H4 (cell line): ENCODE measurements at places on chromosomes 5 and 9. TPM values are rescaled to one million over a fixed set of nuclear protein-coding genes. Genes with fewer than 3 reads are reported as not detected.

DNA sequence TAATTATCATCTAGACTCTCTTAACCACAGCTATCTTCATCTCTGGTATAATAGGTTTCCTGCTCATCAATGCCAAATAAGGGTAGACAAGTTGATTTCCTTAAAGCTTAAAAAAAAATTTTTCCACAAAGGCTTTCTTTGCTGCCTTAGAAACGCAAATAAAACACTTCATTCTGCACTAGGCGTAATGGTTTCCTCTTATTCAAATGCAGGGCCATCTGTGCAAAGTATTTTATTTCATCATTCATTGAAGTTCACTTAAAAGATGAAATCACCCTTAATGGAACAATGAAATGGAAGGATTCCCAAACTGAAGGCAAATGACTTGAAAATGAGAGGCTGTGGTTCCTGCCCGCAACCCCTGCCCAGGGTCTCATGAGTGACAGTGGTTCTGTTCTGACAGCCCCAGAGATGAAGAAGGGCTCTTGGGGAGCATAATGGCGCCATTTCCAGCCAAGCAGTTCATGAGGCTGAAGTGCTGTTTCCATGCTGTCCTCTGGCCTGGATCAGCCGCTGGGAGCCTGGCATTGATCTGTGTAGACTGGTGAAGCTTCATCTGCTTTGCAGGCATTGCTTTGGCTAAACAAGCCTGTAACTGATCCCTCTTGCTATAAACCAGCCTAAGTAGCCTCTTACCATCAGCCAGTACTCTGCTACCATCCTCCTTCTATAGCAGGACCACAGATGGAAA, 276.9 kb upstream of the WWC1 start:
- no peak for DNase-seq

DNA sequence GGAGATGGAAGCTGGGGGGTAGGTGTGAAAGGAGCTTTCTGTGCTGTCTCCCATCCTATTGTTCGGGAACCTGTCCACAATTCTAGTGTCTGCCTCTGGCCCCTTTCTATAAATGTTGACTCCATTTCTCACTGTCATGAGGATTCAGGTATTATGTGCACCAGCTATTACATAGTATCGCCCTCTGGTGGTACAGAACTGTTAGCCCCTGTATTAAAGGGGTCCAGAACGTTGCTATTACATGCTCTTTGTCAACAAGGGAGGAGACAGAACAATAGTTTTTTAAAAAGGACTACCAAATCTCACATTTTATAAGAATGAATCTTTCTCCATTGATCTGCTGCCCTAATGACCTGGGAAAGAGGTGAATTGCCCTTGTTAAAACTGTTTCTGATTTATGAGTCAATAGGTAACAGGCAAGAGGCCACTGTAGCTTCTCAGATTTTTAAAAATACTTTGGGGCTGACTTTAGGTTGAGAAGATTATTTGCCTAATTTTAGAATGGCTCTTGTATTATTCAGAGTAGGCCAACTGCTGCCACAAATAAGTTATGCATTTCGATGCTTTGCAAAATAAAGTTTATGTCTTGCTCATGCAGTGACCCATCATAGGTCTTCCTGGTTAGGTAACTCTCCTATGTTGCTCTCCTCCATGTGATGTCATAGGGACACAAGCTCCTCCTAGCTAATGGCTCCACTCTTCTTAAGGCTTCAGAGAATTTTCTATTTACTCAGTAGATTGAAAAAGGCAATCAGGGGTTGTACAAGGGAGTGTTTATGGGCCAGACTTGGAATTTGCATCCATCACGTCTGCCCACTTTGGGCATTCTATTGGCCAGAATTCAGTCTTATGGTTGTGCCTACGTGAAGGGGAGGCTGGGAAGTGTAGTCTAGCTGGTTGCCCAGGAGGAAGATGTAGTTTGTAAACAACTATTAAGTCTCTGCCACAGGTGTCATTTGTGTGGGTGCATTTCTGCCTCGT, 20.8 kb downstream of the DCANP1 start:
- DNase-seq: peak; percentile 54

Gene IL5
- total RNA-seq: not detected in 2 replicates

Gene PHF19
- total RNA-seq: 52.7 and 66.6 TPM in 2 replicates
